ENCODE measurements at places on chromosomes 4 and X.

DNA sequence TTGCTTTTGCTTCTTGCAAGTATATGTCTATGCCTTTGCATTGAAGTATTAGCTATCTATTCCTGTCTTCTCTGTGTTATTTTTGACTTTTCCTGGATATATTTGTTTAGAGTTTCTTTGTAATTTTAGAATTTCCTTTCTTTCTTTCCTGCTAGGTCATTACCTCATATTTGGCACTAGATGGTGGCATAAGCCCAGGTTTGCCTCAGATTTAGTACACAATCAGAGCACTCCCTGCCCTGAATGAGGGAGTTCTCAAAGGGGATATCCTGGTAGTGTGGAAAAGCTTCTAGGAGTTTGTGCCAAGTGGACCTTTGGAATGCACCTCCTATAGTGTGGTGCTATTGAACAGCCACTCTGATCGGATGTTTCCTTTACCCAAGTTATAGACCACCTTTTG is 181.6 kb downstream of the UGT8 start:
- no peak for DNase-seq

DNA sequence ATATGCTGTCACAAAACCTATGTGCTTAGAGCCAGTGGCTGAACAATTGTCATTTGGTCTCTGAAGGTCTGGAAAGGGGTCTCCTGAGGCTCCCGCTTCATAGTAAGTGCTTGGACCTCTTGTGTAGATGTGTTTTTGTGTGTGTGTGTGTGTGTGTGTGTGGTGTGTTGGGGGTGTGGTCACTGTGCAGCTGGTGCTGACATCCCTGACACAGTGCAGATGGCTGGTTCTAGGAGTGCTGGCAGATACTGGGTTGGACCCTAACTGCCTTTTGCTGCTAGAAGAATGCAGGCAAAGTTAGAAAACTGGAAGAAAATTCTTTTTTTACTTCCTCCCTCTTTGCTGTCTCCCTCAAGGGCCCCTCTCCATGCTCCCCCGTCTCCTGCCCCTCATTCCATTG is 1872.6 kb downstream of the ARAP2 start:
- DNase-seq = no peak

DNA sequence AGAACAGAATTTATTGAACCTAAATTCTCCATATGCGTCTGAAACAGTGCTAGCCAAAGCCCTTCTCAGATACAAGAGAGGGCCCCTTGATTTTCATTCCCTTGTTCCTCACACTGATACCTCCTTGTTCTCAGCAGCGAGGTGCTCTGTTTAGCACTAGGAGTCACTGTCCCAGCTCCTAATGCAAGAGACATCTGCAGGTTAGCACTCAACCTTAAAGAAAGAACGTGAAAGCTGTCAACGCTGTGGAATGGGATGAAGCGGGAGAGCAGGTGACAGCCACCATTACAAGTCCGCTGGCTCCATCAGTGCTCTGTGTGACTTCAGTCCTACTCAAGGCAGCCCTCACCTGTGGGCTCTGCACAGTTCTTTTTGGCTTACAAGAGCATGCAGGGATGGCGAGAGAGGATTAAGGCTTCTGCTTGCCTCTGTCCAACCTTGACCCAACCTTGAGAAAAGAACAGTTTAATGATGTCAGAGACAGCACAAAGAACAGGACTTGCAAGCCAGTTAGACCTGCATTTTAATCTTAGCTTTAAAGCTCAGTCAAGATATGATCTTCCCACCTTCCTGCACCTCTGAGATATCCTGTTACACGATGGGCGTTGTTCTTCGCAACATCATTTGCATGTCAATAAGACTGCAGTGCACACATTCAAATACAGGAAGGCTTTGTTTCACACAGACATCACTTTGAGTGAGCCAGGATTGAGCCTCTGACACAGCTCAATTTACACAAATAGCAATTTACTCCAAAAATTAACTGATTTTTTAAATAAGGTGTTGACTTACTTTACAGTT is 95.1 kb downstream of the ARSF start:
- no peak for DNase-seq

GRCh38 chrX:78687586-78687985 is 28.5 kb upstream of the RTL3 start:
- no peak for DNase-seq

- peak; percentile 64 for DNase-seq
Measured at GRCh38 chr4:139208404-139208945, 31.5 kb upstream of the ELF2 start.

GRCh38 chr4:83712890-83713289 is 177.0 kb downstream of the GPAT3 start:
- no peak for DNase-seq

DNA sequence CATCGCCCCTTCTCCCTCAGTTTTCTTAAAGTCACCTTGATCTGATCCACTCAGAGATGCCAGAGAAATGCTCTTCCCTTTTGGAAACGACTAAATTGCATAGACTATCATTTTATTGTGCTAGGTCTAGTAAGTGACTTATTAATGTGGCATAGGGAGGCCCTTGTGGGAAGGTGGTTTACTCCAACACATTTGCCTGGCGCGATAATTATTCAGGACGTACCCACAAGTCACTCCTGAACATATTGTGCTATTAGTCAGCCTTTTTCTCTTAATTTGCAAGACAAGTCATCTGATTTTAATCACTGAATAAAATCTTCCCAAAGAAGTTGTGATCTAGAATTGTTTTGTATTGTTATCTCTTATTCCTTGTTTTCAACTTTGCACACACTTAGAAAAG is 7.6 kb downstream of the ENPEP start:
- DNase-seq = no peak

GRCh38 chr4:10480616-10481015 is 23.4 kb upstream of the ZNF518B start:
- DNase-seq = no peak

GRCh38 chrX:130485870-130486269 is 84.1 kb downstream of the RBMX2 start:
- DNase-seq = no peak

All from CD4-positive, alpha-beta T cell treated with Interferon alpha-2 for 1 hour (primary cell).